ENCODE measurements at places on chromosomes 13 and 19.

DNA sequence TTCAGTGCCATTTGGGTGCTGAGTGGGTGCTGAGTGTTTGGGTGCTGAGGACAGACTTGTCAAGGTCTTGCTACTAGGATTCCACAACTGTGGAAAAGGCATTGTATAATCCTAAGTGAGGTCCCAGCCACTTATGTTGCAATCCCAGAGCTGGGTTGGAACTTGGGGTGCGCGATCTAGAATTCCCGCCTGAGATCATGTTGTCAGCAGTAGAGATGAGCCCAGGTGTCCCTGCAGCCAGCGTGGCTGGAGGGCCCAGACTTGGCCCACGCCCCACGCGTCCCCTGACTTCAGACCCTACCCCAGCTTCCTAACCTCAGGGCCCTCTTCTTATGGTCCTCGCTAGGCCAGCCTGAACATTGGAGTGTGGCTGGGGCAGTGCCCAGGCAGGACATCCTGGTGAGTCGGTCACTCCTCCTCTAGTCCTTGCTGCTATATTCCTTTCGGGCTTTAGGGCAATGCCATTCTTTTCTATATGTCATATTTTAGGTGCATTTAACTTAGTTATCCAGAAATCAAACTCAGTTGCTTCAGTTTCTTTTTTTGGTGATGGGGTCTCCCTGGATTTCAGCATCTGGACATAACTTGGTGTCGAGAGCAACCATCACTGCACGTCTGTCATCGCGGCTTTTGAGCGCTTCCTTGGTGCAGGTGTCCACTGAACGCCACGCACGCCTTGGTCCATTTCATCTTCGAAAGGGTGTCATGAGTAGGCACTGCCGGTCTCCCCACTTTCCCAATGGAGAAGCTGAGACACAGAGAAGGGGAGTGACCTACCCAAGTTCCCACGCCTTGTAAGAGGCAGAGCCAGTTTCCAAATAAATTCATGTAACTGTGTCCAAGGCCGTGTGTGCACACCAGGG lies 46.4 kb upstream of the F7 start:
- DNase-seq = no peak

DNA sequence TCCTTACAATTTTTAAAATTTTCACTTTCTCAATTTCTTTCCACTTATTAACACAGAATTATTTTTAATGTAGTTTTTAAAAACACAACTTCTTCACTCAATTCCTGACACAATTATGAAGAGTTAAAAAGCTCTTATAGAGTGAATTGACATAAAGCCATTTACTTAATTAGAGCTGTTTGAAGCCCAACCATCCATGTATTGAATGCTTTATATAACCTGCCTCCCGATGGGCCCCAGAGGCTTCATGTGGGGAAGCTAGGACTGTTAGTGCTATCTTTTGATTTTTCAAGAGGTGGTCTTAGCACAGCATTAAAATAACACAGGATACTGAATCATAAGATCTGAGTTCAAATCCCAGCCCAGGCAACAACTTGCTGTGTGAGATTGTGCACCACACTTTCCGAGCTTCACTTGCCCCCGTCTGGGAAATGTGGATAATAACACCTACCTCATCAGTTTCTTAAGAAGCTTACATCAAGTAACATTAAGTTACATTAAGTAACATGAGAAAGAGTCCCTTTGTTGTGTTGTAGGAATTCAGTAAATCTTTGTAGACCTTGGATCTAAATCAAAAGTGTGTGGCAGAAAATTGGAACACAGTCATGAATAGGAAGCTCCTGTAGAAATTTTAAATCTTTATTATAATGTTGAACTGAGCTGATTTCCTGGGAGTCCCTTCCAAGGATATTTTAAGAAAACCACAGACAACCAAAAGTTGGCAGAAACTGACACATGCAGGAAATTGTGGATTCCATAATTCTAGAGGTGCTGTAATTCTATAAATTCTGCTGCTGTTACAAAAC lies 5.5 kb upstream of the ENOX1 start:
- no peak for DNase-seq

DNA sequence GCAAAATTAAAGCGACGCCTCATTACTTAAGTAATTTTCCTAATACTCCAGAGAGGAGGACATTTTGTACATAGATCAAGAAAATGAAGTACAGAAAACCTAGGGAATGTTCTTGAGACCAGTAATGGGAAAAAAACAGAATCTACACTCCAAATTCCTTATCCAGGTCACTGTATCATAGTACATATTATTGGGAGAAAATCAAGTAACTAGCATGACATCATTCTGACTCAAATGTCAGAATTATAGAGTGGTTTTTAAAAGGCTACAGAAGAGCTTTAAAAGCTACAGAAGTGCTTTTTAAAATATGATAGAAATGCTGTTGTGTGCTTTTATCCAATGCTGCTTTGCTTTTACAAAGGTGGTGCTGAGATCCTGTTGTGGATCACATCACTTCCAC lies 86.3 kb upstream of the SLC15A1 start:
- no peak for DNase-seq

- DNase-seq = peak; percentile 82
Observed at GRCh38 chr19:48330012-48330681, 4.8 kb downstream of the EMP3 start.

DNA sequence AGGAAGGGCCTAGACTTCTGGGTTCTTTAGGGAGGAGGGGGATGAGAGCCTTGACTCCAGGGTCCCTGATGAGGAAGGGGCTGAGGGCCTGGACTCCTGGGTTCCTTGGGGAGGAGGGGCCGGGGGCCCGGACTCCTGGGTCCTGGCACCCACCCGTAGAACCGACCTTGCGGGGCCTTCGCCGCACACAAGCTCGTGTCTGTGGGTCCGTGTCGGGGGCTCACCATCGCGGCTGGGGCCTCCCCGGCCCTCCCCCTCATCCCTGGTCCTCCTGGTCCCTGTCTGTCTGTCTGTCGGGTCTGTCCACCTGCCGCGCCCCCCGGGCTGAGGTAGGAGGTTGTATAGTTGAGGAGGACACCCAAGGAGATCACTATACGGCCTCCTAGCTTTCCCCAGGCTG lies 662 bp upstream of the SPACA6 start:
- no peak for DNase-seq

- DNase-seq = no peak
Observed at GRCh38 chr13:111036665-111037064, 78.4 kb upstream of the ARHGEF7 start.

- DNase-seq = no peak
Observed at GRCh38 chr13:106602178-106602577, 34.2 kb upstream of the ARGLU1 start.

- DNase-seq = no peak
Observed at GRCh38 chr19:351976-352625, 7.5 kb upstream of the MIER2 start.

GRCh38 chr19:43684326-43684725 lies 14.4 kb upstream of the PLAUR start:
- no peak for DNase-seq

DNA sequence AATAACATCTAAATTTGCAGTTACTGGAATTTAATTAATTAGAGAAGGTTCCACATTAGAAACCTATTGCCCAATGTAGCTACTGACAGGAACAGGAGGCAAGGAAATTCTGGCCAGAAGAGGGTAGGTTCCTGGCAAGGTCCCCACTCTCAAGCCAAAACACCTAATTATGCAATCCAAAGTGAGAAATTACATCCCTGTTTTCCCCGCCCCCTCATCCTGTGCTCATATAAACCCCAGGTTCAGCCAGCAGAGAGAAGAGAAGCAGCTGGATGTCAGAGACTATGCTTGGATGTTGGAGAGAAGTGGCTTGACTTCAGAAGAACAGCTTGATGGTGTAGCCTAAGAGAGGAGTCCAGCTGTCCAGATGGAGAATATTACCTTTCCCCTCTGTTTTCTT lies 951.3 kb upstream of the PRR20A start:
- no peak for DNase-seq

DNA sequence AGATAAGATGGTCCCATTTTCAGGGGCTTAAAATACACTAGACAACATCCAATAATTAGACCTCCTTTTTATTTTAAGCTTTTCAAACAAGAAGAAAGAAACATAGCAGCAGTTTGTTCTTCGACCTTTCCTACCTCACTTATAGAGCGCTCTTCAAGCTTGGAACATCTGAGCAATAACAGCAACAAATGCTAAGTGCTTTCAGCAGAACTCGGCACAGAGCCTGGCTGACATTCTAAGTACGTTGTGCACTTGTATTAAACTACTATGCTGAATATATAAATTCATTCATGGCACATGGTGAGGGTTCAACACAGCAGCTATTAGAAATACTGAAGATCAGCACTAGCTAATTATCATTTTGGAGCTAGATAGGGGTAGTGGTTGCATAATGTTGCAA lies 256.1 kb upstream of the MAB21L1 start:
- no peak for DNase-seq

DNA sequence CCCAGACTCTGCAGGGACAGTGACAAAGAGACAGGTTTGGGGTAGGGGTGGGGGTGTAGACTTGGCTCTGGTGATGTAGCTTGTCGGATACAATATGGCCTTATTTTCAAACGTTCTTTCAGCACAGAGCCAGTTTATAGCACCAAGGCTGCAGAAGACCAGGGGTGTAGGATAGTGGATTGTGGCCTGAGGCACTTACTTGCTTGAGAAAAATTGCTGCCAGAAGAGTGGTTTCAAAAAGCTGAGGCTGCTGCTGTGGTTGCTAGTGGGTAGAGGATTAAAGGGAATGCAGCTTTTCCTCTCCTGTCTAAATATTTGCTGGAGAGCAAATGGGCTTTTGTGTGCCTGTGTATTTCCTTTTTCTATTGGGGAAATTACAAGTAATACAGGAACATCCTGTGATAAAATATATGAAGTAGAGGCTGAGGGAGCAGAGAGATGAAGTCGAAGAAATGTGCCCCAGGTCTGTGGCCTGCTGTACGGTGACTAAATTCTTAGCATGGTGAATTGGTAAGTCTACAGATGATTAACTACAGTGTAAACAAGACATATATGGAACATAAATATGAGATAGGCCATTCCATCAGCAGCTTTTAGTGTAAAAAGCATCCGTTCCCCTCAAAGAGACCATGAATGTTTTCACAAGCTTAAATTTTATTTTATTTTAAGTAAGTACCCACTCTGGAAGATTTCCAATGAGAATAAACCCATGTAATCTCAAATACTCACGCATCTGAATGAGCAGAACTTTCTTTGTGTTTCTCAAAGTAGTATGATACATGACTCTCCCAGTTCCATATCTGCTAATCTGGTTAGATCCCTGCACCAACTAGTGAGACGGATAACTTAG lies 112.9 kb downstream of the LRCH1 start:
- DNase-seq = no peak

DNA sequence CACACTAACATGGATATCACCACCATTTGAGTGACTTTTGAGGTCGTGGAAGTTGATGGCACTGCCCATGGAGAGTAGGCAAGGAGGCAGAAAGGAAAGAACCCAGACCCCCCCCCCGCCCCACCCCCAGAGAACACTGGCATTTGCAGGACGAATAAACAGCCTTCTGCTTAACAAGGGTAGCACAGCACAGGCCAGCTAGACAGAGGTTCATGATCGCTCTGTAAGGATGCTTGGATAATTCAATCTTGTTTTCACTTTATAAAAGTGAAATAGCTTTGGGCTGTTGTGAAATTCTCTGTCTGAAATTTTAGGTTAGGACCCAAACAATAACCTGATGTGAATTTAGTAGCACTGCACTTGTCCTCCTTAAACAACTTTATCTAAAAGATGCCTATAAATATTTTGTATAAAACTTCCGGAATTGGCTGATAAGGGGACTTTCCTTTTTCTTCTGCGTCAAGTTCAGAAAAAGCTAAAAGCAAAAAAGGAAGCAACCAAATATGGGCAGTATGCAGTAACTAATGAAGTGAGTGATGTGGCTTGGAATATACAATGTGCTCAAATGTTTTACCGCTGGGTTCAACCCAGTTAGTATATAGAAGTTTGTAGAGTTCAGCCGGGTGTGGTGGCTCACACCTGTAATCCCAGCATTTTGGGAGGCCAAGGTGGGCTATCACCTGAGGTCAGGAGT lies 163.7 kb downstream of the SHISA2 start:
- no peak for DNase-seq

DNA sequence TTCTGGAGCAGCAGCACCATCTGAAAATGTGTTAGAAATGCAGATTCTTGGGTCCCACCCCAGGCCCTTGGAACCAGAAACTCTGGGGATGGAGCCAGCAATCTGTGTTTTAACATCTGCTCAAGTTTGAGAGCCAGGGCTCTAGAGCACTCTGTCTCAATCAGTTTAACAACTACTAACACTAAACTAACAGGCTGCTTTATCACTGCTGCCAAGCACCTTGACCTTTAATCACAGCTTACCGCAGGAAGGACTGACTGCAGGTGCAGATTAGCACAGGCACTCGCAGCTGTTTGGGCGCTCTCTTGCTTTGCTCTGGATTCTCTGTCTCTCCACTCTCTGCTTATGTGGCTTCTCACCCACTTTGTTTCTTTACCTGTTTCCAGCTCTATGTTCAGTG lies 163.5 kb downstream of the MTUS2 start:
- DNase-seq = no peak

- DNase-seq = no peak
Observed at GRCh38 chr19:49684251-49684982, 5.0 kb upstream of the ADM5 start.

DNA sequence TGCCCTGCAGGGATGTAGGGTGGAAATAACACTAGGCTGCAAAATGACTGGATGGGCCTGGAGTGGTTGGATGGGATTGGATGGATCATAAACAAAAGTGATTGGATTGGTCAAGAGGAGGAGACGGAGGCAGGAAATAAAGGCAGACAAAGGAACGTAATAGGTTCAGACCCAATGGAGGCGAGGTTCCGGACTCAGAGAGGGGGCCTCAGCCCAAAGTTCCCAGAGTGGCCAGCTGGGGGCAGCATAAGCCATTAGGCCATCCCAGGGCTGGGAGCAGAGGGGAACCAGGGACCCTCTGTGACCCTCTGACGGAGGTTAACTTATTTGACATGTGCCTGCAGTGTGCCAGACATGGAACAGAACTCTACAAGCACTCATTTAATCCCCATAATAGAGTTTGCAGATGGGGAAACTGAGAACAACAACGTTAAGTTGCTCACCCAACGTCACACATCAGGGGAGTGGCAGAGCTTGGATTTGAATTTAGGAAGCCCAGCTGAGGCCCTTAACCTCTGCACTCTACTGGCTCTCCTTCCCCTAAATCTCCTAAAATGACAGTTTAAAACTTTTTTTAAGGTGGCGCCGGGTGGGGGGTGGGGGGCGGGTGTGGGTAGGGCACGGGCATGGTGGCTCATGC lies 15.3 kb upstream of the MAP1S start:
- peak; percentile 78 for DNase-seq

DNA sequence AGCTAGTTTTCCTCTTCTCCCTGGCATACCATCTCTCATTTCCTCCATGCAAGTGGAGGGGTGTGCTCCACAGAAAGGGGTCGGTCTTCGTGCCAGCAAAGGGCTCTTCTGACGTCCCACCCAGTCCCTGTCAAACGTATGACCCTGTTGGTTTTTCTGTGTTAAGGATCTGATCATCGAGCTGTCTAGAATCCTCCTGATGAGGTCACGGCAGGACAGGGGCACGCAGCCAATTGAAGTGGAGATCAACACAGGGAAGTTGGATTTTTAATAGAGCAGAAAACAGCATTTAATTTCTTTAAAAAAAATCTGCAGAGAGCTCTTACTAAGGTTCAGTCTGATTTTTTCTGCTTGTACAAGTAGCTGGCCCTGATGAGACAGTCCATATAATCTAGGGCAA lies 339.4 kb downstream of the TEX29 start:
- no peak for DNase-seq

GRCh38 chr13:78046331-78046730 lies 127.7 kb upstream of the EDNRB start:
- DNase-seq = no peak
